ENCODE measurements at places on chromosomes 3 and 15.
A peak's percentile ranks its signal among the peaks of the same experiment; 100 is the strongest.

GRCh38 chr15:61169904-61170695, 59.0 kb downstream of the RORA start:
- DNase-seq, result no peak

GRCh38 chr3:49012441-49013017, 5.3 kb downstream of the WDR6 start:
- no peak for DNase-seq

- no peak for DNase-seq
Measured at GRCh38 chr3:143830786-143831185, 17.5 kb downstream of the SLC9A9 start.

GRCh38 chr3:118485693-118486092, 549.0 kb downstream of the IGSF11 start:
- no peak for DNase-seq

DNA sequence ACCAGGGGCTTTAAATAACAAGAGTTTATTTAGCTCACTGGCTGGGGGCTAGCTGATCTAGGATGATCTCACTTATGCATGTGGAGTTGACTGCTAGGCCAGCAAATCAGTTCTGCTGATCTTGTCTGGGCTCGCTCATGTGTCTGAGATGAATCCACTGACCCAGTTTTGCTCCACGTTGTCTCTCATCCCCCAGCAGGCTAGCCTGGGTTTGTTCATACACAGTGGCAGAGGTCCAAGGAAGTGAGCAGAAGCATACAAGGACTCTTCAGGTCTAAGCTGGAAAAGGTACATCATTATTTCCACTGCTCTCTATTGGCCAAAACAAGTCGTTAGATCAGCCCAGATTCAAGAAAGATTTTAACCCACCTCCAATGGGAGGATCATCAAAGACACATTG, 238.0 kb downstream of the PLCL2 start:
- no peak for DNase-seq

DNA sequence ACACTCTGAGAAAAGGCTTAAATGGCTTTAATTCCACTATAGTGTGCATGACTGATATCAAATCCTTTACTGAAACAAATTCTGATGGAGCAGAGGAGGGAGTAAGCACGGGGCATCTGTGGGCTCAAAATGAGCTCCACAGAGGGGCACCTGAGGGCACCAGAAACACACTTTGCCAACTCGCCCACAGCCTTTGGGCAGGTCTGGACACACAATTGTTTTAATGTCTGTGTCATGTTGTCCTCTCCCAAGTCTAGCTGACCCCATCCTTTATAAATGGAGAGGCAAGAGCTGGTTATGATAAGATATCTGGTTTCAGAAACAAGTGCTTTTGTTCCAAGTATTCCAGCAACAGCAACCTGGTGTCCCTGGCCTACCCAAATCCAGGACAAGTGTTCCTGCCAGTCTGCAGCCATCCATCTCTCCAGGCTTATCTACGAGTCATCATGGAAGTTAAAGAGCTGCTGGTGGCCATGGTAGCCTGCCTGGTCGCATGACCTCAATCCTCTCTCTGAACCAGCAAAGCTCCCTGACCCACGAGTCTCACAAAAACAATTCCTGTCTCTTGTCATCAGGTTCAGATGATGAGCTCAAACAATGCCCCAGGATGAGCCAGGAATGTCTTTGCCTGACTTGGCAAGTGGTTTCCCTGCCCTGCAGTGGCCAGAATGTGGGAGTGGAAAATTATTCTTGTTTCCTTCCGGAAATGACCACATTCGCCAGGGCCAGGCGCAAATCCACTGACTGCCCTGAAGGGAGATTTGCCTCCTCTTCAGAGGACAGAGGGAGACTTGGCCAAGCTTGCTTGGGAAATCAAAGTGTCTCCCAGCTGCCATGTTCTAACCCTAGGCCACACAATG, 64.4 kb upstream of the TPM1 start:
- peak; percentile 58 for DNase-seq

GRCh38 chr15:66997212-66997611, 68.2 kb upstream of the SMAD3 start:
- DNase-seq, result peak; percentile 86

- no peak for DNase-seq
Measured at GRCh38 chr15:72562386-72562785, 88.3 kb downstream of the ARIH1 start.

DNA sequence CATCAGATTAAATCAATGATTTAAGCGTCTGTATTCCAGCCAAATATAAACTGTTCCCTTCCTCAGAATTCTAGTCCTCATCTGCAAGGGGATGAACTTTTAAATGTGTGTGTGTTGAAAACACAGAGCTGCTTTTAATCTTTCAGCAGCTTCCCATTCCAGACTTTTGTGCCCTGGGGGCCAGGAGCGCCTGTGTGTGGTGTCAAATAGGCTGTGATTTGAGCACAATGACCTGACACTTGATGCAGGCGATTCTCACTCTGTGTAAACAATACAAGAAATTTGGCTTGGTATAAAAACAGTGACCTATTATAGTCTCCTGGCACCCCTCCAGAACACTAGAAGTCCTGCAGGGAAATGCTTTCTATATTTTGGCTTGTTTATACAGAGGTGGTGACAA, 274.6 kb upstream of the ROPN1 start:
- no peak for DNase-seq

GRCh38 chr3:45551214-45552010, 43.1 kb upstream of the LIMD1 start:
- DNase-seq, result peak; percentile 95

DNA sequence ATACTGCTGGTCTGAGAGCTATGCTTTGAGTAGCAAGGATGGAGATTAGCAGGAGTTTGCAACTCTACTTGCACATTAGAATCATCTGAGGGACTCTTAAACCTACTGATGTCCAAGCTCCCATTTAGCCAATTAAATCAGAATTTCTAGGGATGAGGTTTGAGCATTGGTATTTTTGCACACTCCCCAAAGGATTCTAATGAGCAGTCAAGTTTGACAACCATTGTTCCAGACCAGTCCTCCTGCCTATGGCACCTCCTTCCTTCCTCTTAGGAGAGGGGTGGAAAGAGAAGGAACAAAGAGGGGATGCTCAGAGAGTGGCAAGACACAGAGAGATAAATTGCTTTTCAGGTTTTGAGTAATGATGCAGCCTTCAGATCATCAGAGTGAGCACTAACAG, 275.5 kb upstream of the ROPN1 start:
- DNase-seq, result no peak

- DNase-seq, result no peak
Measured at GRCh38 chr3:162138509-162138908, 641.9 kb downstream of the OTOL1 start.

DNA sequence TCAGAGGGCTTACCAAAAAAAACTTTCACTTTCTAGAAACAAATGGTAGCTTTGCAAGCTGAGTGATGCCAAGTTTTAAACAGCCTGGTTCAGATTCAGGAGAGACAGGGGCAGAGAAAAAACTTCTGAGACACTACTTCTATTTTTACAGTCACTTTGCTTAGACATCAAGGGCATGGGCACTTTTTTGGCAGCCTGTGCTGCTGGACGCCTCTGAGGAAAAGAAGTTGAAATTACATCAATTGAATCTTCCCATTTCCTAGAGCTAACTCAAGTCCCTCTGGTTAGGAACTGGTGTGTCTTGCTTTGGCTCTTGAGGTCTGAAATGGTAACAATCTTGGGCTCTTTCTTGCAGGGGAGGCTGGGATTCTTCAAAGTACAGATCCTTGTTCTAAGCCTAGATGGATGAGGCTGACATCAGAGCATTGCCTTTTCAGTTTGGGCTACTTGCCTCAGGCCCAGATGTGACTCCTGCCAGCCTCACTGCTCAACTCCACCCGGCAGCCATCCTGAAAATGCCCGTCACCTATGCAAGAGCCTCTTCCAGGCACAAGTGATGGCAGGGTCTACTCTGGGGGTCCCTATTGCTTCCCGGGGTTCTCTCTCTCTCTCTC, 357.5 kb downstream of the FOXP1 start:
- DNase-seq, result no peak

- no peak for DNase-seq
Measured at GRCh38 chr3:152385761-152386160, 117.0 kb downstream of the MBNL1 start.

DNA sequence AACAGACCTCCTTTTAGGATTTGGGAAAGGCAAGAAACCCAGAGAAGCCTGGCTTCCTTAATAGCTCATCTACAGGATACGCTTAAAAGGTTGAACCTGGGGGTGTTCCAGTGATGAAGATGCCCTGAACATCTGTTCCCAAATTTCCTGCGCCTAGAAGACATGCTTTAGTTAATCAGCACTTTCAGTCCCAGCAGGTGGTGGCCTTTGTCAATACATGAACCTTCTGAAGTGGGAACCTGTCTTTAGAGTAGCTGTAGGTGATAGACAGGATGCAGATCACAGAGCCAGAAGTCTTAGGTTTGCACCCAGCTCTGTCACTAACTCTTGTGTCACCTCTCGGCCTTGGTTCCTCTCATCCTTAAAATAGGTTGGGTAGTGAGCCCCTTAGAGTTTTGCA, 149.7 kb upstream of the SYNPR start:
- no peak for DNase-seq

- no peak for DNase-seq
Measured at GRCh38 chr3:21405671-21406667, 345.0 kb downstream of the ZNF385D start.

GRCh38 chr15:22978691-22979237, 1.4 kb downstream of the CYFIP1 start:
- DNase-seq, result no peak

GRCh38 chr3:194505791-194506415, 19.1 kb upstream of the ATP13A3 start:
- DNase-seq, result no peak

- DNase-seq, result no peak
Measured at GRCh38 chr3:11154036-11154952, at the start of gene HRH1. HRH1 (plus strand) TSS chr3:11154493; CDS start chr3:11259038, 104,545 bp downstream.

DNA sequence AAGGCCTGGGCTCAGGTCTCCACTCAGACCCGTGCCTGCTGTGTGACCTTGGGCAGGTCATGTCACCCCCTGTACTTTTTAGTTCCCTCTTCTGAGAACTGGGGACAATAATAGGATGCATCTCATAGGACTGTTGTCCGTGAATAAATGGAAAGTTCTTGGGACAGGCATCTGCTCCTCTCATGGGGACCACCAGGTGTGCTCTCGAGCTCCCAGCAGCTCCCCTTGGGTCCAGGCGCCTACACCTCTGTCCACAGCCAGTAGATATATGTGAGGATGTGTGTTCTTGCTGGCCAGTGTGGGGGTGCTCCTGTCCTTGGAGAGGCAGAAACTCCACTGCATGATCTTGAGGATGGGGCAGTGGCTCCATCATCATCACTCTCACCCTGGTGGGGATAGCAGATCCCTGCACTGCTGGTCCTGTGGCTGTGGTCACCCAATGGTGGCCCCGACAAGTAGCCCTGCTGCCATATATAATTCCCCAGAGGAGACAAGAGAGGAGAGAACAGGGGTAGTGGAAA, 257.6 kb upstream of the TLE3 start:
- DNase-seq, result no peak

GRCh38 chr3:112670824-112671223, 29.9 kb upstream of the CCDC80 start:
- DNase-seq, result no peak

Measured in HS-5 (cell line).